NCI-H2107 (cell line): ENCODE measurements at places on chromosomes 4 and X.

DNA sequence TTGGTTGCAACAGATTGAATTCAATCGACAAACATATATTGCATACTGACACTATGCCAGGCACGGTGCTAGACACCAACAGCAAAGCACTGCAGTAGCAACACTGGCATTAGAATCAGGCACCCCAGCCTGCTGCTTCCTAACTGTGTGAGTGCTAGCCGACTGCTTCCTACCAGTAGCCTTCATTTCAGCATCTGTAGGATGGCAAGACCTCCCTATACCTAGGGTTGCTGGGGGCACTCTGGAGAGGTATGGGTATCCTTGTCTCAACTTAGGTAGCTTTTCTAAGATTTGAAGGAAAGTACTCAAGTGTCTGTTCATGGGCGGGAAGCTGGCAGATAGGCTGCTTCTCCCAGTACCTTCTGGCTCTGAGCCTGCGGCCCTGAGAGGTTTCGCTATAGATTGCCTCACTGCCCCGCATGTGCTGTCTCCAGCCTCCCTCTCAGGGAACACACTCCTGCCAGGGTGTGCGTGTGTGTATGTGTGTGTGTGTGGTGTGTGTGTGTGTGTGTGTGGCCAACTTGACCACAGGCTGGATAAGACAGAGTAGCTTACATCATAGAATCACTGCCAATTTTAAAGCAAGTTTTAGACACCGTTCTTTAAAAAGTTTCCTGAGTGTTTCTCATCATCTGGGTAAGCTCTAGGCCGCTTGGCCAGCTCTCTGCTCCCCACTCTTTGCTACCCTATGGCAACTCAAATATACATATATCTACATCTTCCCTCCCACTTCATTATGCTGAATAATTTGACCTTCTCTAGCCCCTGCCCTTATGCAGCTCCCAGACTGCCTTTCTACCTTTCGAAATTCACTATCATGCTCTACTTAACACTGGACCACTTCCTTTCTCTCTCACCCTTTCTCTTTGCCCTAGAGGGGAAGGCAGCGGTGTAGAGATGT lies 97.0 kb upstream of the PJA1 start:
- no peak for DNase-seq

DNA sequence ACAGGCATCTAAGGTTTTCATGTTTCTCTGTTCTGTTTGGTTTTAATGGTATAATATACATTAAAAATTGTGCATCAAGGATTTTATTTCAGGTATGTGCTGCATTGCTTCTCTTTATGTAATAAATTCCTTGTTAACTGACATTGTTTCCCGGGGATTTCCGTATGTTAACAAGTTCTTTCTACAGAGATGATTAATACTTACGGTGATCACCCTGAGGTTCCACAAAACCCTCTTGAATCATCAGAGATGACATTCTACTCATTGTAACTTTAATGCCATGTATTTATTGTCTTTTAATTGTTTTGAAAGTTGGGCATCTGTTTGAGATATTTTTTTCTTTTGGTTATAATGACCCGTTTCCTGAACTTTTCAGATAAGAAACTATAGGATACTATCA lies 37.5 kb downstream of the ARHGAP10 start:
- no peak for DNase-seq

GRCh38 chr4:117699595-117699994 lies 334.7 kb upstream of the NDST3 start:
- no peak for DNase-seq

DNA sequence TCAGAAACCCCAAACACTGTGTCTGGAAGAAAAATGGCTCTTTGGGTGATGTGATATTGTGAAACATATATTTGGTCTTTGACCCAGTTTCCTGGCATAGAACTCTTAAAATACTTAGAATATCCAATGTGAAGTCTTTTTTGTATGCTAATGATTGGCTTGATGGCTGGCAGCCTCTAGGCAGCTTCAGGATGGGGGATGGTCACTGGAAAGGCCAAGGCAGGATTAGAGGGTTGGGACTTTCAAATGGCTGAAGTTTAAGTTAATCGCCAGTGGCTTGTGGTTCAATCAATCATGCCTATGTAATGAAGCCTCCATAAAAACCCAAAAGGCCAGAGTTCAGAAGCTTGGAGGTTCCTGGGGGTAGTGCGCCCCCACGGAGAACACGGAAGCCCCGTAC lies 33.5 kb upstream of the ESX1 start:
- DNase-seq: no peak

DNA sequence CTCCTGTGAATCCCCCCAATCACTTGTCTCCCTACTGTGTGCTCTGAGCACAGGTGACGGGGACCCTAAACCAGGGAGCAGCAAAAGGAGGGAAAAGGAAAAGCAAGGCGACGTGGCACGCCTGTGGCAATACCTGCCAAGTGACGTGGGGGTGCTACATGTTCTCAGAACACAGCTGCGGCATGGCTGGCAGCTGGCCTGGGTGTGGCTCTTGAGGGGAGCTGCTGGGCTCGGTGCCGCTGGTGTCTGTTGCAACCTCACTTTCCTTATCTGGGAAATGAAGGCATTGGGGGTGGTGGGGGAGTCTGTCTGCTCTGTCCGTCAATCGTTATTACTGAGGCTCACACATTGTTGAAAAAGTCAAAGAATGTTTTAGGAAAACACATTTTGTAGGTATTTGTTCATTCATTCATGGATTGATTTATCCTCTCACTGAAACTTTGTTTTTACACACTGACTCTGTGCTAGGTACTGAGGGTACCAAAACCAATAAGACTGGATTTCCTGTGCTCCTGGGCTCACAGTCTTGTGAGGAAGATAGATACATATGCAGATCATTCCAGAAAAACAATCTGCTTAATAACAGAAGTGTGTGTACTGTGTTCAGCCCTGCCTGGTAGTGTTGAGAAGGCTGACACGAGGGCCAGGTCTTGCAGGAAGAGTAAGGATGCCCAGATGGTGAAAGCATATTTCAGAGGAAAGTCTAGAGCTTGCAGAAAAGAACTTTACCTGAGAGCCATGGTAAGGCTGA lies 217.6 kb downstream of the PTTG2 start:
- DNase-seq: peak; percentile 7

GRCh38 chr4:7753931-7754465 lies 185.7 kb downstream of the AFAP1 start:
- no peak for DNase-seq

GRCh38 chrX:66021401-66021764 lies 18.5 kb downstream of the VSIG4 start:
- no peak for DNase-seq

GRCh38 chrX:38717871-38718270 lies 83.4 kb upstream of the MID1IP1 start:
- DNase-seq: no peak

DNA sequence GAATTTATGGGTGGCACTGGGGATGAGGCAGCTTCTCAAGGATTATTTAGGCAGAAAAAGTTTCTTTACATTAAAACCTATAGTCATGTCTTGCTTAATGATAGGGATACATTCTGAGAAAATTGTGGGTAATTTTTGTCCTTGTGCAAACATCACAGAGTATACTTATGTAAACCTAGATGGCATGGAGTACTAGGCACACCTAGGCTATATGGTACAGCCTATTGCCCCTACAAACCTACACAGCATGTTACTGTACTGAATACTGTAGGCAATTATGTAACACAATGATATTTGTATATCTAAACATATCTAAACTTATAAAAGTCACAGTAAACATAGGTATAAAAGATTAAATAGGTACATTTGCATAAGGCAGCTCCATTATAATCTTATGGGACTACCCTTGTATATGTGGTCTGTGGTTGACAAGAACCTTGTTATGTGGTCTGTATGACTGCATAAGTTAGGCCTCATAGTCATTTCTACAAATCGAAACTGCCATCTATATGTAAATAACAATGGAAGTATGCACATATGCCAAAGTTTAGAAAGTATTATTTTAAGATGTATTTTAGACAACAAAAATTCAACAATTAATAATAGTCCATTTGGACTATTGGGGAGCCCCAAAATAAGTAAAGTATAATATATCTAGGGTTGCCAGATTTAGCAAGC lies 87.3 kb downstream of the CFAP299 start:
- no peak for DNase-seq

GRCh38 chrX:102975016-102975415 lies 37.9 kb downstream of the RAB40AL start:
- DNase-seq: no peak

DNA sequence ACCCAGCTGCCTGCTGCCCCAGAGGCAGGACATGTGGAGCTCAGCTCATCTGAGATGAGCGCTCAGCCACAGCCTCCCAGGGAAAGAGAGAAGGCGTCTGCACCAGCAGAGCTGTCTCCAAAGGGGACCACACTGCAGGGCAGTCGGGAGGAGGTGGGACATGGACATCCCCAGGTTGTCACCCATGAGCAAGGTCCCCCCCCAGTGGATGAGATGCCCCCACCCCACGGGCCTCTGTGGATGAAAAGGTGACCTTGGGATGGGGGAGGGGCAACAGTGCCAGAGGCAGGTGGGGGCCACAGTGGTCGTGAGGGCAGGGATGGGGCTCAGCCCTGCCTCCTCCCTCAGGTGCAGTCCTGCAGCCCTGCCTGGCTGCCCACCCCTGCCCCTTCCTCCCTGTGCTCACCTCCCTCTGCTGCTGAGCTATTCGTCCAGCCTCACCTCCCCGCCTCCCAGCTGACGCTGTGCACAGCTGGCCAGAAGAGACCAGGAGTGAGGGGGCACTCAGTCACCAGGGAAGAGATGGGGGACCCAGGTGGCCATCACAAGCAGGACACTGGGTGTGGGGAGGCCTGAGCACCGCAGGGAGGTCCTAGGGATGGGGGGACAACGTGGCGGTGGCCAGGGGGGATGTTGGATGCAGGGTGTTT lies 9.3 kb downstream of the NKX1-1 start:
- no peak for DNase-seq

DNA sequence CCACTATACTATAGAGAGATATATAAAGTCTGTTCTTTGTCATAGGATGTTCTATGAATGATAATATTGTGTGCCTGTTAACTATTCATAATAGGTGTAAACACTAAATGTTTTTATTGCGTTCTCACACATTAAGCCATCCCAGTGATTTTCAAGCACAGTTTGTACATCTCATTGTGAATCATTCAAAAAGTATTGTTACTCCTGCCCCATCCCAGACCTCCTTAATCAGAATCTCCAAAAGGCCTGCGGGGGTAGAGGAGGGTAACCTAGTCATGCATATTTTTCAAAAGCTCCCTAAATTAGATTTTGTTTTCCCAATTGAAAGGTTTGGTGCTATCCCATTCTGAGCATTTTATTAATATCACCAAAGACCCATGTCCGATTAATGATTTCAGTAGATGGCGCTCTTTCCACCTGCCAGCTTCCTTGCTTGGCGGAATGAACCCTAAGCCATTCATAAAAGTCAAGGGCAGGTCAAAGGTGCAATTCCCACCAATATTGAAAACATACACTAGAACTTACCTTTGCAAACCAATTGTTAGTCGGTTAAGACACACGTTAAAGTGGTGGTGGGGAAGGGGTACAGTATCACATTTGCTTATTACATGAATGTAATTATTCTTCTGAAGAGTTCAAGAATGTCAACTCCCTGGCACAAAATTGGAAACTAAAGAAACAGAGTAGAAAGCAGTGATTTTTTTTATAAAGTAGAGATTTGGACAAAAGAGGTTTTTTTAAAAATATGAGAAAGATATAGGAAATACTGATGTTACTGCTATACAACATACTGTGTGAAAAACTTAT lies 5.8 kb upstream of the TET2 start:
- no peak for DNase-seq

- no peak for DNase-seq
These were observed 12.0 kb downstream of the P2RY10 start for GRCh38 chrX:78957049-78957767.

DNA sequence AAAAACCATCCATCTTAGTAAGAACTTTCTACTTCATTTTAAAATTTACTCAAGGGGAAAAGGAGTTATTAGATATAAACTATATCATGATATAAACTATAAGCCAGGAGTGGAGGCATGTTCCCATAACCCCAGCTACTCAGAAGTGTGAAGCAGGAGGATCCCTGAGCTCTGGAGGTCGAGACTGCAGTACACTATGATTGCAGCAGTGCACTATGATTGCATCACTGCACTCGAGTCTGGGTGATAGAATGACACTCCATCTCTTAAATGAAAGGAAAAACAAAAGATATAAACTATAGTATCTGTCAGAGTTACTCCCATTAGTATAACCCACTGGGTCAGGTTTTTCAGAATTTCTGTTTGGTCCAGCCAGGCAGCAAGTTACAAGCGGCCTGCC lies 47.6 kb downstream of the RPS3A start:
- no peak for DNase-seq

- no peak for DNase-seq
These were observed 168.4 kb upstream of the WDR1 start for GRCh38 chr4:10285028-10285427.

- no peak for DNase-seq
These were observed 355.6 kb downstream of the CBLL2 start for GRCh38 chrX:22628275-22628674.

GRCh38 chrX:10011991-10012390 lies 44.8 kb downstream of the CLDN34 start:
- no peak for DNase-seq

GRCh38 chr4:138348055-138348454 lies 105.9 kb upstream of the SLC7A11 start:
- DNase-seq: no peak

GRCh38 chrX:87299563-87300160 lies 217.9 kb upstream of the KLHL4 start:
- DNase-seq: no peak

DNA sequence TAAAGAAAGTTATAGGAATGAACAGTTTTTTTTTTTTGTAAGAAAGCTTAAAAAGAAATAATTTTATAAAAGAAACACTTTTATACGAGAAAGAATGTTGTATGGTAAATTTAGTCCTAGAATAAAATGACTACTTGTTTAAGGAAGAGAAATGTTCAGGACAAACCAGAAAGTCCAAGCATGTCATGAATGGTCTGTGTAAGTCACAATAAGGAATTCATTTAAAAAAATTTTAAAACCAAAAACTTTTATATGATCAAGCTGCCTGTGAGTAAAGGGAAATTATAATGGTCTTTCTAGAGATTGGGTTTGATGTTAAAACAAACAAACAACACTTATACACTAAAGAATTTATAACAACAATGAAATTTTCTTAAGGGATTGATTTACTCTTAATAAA lies 858.9 kb upstream of the PCDH7 start:
- no peak for DNase-seq

DNA sequence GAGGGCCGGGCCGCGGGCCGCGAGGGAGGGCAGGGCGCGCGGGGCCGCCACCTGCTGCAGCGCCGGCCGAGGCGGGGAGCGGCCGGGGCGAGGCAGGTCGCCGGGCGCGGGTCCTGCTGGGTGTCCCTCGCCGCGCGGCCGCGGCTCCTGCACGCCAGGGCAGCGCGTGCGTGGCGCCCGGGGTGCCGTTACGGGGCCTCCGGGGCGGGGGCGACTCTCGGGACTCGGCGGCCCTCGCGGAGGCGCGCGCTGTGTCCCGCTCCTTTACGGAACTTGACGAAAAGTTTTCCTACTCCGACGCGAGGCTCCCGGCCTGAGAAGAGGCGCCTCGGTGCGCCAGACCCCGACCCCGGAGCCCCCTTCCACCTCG lies 329 bp downstream of the TBC1D14 start:
- DNase-seq: no peak

GRCh38 chrX:24229400-24229879 lies 79.9 kb downstream of the ZFX start:
- DNase-seq: no peak

GRCh38 chr4:73856518-73856917 lies 3.4 kb downstream of the PF4V1 start:
- DNase-seq: no peak
